Left lung (tissue), 14 donors: ENCODE measurements at places on chromosomes 11 and 22. TPM values are rescaled to one million over a fixed set of nuclear protein-coding genes. Genes with fewer than 3 reads are reported as not detected.

- no peak for DNase-seq
Measured at GRCh38 chr22:20584029-20584871, 76.8 kb downstream of the MED15 start.

DNA sequence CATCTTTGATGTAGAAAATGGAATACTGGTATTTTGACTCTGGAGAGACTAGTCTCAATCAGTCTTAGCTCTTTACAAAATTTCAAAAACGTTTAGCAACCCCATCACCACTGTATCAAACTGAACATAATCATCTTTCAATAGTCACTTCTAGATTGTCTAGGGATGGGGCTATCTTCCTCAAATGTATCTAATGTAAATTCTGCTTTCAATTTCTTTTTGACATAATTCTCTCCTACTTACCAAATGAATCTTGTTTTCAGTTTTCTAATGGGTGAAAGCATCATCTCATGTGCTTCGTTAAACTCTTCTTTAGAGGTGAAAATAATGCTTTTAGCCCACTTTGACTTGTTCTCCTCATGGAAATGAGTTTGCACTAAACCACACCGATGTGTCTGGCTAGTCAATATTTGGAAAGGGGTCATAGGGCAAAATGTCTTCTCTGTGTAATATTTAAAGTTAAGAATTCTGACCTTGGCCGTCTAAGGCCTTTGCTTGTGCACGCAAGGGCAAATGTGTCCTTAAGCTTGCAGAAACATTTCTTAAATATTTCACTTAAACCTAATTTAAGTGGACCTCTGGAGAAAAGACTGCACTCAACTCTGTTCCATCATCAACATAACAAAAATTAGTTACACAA, 5.2 kb downstream of the SIK3 start:
- DNase-seq, result no peak

Gene MRPL17
- polyA plus RNA-seq, result 53.9 TPM

DNA sequence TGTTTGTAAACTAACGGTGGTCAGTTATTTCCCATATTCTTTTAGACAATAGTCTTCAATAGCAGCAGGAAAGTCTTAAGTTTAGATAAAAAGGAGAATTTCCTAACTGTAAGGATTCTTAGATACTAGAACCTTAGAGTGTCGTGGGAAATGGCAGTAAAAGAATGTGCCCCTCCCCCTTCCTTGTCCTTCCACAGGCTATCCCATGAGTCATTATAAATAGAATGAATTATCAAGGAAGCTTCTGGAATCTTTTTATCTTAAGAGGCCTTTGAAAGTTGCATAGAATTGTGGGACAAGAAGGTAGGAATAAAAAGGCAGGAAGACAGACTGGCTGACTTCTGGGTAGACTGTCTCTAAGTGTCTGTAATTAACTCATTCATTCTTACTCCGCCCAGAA, 165.2 kb upstream of the TBCEL start:
- DNase-seq, result no peak
